ENCODE measurements at places on chromosomes 7 and 10. TPM values are rescaled to one million over a fixed set of nuclear protein-coding genes. Genes with fewer than 3 reads are reported as not detected.
A peak's percentile ranks its signal among the peaks of the same experiment; 100 is the strongest.

The PDE1C gene
- not detected for total RNA-seq

The FGL2 gene
- 4.2 TPM for total RNA-seq

The CARD11 gene
- total RNA-seq = 163 TPM

The ANK3 gene
- 19.1 TPM for total RNA-seq

The CHST15 gene
- 0.10 TPM for total RNA-seq

The EN2 gene
- not detected for total RNA-seq

The EPHB4 gene
- 0.60 TPM for total RNA-seq

The SUN3 gene
- not detected for total RNA-seq

The CNPY1 gene
- not detected for total RNA-seq

The ZMYND11 gene
- total RNA-seq = 36.9 TPM

The CALML3 gene
- not detected for total RNA-seq

GRCh38 chr10:27619329-27619728 lies 115.2 kb downstream of the RAB18 start:
- DNase-seq = no peak

GRCh38 chr10:89351412-89351779 lies 23.6 kb downstream of the IFIT3 start:
- no peak for DNase-seq

- no peak for DNase-seq
Measured at GRCh38 chr7:134886353-134887057, 99.8 kb upstream of the AGBL3 start.

GRCh38 chr10:637221-637620 lies 52.2 kb downstream of the DIP2C start:
- DNase-seq = no peak

GRCh38 chr10:11042357-11042756 lies 24.7 kb downstream of the CELF2 start:
- no peak for DNase-seq

- no peak for DNase-seq
Measured at GRCh38 chr10:8639486-8640185, 585.1 kb downstream of the GATA3 start.

DNA sequence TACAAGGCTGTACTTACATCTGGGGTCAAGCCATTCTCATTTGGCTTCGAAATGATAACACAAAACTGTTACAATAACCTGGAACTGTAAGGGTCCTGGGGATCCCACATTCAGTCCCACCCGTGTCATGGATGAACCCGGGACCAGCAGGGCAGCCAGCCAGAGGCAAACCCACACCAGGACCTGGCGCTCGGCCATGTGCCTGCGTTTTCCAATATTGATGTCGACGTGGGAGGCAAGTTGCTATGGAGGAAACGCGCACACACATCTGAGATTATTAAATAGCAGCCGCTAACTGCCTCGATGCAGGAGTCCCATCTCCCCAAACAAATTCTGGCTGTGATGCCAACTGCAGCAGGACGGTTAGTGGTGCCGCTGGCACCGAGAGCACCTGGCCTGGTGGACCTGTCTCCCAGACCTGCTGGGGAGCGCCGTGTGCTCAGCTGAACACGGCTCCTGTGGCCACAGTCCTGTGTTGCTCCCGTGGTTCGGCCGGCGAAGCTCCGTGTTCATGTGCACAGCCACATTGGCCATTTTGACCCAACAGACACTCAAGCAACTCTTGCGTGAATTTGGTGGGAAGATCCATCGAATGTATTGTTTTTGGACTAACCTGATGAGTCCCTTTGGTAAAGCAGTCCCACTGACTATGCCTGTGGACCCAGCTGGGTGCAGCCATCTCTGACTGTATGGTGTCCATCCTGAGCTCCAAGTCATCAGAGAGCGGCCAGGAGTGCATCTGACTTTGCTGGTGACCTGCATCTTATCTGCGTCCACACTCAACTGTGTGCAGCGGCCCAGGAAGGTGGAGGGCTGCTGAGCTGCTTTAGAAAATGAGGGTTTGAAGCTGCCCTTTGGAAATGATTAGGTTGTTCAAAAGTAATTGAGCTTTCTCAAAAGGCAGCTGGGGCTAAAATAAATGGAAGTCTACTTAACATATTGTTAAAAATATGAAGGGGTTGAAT lies 398.2 kb downstream of the DNAJB6 start:
- no peak for DNase-seq

- DNase-seq = no peak
Measured at GRCh38 chr7:140435252-140435895, 31.5 kb downstream of the RAB19 start.

- DNase-seq = no peak
Measured at GRCh38 chr10:3516923-3517255, 268.1 kb downstream of the KLF6 start.

DNA sequence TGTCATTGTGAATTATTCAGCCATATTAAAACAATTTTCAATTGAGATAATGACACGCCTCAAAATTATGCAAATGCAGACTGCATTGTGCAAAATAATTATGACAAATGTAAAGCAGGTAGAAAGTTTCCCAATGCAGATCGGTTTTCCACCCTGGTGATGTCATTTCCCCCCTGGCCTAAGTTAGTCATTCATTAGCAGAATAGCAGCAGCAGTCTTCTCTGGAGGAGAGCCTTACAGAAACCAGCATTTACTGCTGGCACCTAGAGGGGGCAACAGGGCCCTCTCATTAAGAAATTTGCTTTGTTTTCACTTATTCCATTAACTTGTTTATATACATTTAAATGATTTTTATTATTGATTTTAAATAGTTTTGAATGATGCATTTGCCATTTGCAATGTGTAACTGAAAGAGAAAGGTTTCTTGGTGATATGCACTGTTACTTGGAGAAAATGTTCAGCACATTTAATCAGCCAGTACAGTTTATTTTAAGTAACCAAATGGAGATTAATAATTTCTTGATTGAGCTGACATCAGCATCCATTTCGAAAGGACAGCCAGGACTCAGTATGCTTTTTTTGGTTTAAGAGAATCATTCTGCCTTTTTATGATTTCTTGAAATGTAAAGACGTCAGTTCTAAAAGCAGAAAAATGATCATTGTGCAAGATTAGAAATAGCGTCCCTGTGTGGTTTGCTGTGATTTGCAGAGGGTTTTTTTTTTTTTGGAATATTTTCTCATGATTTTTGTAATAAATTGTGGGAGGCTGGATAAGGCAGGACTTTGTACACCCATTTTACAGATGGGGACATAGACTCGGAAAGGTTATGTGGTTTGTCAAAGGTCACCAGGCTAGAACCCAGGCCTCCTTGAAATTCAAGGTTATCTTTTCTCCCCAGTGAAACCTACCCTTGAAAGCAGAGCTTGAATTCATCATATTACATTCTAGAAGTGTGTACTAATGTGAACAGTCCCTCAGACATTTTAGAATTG lies 3.5 kb downstream of the ARID5B start:
- DNase-seq = peak; percentile 46

DNA sequence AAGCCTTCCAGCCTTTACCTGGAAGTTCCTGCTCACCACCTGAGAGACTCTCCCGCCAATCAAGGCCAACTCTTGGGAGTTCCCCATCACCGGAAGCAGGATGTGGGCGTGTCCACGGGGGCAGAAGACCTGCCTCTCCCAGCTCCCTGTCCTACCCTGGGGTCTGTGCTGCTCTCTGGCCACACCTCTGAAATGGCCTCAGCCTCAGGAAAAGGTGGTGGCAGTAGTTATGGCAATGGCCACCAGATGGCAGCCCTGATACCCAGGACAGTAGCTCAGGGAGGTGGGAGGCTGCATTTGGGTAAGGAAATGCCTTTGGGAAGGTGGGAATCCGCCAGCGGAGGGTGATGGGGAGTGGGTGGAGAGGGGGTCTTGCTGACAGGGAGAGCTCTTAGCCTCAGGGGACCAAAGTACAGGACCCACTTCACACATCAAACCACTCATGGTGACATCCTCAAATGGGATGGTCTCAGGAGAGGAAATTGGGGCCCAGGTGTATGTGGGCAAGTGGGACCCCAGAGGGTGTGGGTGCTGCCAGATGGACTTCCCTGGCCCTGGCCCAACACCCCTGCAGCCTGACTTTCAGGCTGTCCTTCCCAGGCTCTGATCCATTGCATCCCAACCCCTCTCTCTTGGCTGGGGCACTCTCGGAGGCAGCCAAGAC lies 33.9 kb downstream of the KAZALD1 start:
- peak; percentile 78 for DNase-seq

DNA sequence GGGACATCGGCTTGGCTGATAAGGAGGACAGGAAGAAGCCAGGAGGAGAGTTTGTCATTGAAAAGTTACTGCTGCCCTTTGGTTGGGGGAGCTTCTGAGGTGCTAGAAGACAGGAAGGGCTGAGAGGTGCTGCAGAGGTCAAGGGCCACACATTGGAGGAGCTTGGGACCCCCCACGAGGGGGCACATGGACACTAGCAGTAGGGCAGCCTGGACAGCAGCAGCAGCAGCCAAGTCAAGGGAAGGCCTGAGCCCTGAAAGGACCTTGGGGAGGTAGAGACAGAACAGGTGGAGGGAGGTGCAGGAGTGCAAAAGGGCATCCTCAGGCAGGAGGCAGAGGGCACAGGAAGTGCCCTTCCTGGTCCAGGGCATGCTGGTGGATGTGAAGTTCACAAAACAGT lies 439.7 kb upstream of the IGFBP3 start:
- no peak for DNase-seq
